ENCODE measurements at places on chromosomes 2 and 18.

DNA sequence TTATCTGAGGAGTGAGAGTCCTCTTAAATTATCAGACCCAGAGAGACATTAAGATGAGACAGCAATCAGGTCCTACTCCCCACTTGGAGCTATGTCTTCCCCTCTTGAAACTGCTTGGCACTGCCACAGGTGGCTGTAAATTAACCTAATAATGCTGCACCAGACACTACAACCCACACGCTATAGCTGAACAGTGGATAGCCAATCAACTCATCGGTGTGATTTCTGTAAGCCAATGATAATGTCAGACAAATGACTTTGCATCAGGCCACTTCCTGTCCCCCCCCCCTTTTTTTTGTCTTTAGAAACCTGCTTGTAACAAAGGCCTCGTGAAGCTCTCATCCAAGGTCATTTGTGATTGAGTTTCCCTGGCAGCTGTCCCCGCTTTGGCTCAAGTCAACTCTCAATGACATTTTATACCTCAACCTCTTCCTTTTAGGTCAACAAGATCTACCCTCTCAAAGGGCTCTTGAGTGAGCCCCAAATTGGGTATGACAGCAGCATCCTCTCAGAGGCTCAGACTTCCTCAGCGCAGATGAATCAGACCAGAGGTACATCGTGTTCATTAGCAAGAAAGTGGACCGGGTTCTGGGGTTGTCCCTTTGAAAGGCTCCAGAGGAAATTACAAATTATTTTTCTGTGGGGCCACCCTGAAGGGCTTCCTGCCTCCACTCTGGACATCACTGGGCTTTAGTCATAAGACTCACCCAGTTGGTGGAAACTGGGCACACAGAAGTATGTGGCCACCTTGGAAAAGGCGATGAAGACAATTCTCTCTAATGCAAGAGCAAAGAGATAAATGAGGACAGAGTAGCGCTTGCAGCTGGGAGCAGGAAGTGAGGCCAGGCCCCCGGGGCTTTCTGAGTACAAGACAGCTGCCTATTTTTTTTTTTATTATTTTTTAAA lies 73.6 kb downstream of the COPS8 start:
- DNase-seq, result no peak

DNA sequence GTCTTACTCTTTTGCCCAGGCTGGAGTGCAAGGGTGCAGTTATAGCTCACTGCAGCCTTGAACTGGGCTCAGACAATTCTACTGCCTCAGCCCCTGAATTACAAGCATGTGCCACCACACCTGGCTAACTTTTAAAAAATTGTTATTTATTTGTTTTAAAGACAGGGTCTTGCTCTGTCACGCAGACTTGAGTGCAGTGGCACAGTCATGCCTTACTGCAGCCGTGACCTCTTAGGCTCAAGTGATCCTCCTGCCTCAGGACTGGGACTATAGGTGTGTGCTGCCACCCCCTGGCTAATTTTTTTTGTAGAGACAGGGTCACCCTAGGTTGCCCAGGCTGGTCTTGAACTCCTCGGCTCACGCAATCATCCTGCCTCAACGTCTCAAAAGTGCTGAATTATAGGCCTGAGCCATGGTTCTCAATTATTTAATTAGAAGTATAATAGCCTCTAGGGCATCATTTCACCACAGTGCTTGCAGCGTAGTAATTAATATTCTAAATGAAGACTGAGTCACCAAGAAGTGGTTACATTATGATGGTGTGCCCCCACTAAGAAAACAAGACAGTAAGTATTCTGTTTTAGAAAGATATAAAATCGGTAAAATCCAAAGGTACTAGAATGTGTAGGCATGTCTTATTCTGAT lies 69.6 kb downstream of the EML4 start:
- peak; percentile 18 for DNase-seq

GRCh38 chr2:61543062-61543461 lies 4.9 kb upstream of the XPO1 start:
- no peak for DNase-seq

GRCh38 chr2:79393806-79394484 lies 118.9 kb upstream of the CTNNA2 start:
- no peak for DNase-seq

DNA sequence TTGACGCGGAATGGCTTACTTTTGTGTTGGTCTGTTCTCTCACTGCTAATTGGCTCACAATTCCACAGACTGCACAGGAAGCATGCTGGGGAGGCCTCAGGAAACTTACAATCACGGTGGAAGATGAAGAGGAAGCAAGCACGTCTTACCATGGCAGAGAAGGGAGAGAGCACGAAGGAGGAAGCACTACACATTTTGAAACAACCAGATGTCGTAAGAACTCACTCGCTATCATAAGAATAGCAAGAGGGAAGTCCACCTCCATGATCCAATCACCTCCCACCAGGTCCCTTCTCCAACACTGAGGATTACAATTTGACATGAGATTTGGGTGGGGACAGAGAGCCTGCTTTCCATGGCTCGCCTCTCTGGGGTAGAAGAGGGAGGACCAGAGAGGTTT lies 106.2 kb downstream of the KCNF1 start:
- DNase-seq, result no peak

DNA sequence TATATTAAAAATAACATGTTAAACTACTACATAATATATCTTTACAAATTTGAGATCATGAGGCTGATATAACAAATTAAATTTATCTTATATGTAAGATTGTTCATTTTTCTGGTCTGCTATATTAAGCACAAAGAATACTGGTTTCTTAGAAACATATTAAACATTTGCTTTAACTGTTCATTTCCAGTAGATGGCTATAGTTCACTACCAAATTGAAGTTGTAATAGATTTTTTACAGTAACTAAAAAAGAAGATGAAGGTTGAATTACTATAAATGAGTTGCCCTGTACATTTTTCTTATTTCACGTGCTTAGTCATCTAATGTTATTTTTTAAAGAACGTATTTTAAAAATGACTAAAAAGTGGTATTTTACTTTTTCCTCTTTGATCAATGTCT lies 57.0 kb downstream of the ZNF407 start:
- DNase-seq, result no peak

GRCh38 chr18:12359515-12359927 lies 17.5 kb downstream of the AFG3L2 start:
- no peak for DNase-seq

DNA sequence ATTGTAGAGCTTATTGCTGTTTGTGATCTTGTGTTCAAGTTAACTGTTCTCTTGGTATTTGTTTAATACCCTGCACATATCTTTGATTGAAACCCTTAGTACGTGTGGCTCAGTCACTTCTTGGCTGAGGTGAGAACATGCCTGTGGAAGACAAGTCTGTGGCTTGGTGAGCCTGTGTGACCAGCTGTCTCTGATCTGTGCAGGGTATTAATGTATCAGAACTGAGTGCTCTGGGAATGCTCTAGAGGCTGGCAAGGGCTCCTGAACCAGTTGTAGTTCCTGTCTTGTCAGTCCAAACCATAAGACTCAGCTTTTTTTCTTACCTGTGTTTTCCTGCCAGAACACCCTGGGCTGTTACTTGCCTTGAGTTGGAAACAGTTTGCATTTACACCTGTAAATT lies 52.4 kb upstream of the EPHA4 start:
- DNase-seq, result no peak

DNA sequence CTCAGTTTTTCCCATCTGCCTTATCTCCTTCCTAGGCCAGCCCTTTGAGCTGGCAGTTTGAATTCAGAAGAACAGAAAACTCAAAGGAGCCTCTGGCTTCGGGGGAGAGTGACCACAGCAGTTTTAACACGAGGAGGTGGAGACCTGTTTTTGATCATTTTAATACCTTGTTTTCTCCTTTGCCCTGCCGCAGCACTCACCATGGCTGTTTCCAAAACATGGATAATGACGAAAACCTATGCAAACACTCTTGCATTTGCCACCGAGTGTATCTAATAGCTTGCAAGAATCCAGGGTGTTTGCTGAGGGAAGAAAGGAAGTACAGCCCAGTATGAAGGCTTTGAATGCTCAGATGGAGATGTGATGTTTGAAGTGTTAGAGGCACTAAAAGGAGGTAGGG lies 167.1 kb downstream of the PRKCE start:
- no peak for DNase-seq
